ENCODE measurements at places on chromosomes 12 and 14.

DNA sequence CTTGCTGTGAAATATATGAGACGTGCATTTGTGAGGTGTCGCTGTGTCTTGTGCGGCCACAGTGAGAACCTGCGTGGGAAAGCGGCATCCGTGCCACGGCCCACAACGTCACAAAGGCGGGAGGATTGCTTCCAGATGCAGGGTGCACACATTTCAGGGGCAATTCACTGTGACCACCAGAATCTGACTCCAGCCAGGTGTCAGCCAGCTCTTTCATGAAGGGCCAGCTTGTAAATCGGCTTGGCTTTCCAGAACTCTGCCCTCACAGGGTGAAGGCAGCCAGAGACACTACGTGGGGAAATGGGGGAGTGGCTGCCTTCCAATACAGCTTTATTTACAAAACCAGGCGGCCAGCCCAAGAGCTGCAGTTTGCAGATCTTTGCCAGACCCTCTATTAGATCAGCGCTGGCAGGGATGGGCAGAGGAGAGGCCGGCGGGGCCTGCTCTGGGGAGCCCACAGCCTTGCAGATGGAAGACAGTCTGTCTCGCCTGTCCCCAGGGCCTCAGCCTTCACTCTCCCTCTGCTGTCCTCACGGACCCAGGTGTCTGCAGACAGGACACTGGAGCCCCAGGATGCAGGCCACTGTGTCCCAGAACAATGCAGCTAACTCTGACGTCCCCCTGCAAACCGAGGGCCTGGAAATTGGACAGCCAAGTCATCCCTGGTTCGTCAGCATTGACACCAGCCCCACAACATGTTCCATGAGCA, 53.5 kb downstream of the ADGRD1 start:
- DNase-seq = no peak

- no peak for DNase-seq
Measured at GRCh38 chr14:75977582-75977943, 4.2 kb downstream of the TGFB3 start.

DNA sequence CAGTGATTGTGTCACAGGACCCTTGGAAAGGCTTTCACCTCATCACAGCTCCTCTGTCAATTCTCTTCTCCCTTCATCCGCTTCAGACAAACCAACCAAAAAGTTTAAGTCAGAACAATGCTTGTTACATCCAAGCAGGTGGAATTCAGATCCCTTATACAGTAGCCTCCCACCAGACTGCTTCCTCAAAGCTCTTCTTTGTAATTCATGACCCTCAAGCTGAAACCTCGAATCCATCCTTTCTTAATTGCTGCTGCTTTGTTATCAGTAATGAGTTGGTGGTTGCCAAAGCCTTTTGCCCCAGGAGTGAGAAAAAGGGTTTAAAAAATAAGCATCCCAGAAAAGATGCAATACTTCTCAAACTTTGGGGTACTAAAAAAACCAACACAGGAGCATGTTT, 9.5 kb downstream of the BEST3 start:
- DNase-seq = no peak

- no peak for DNase-seq
Measured at GRCh38 chr12:113142173-113142885, 6.8 kb upstream of the RASAL1 start.

All from ecto neural progenitor cell (in vitro differentiated cells).